ENCODE measurements at places on chromosomes 5 and 9.

GRCh38 chr9:751137-752051, 90.1 kb upstream of the DMRT1 start:
- no peak for DNase-seq

DNA sequence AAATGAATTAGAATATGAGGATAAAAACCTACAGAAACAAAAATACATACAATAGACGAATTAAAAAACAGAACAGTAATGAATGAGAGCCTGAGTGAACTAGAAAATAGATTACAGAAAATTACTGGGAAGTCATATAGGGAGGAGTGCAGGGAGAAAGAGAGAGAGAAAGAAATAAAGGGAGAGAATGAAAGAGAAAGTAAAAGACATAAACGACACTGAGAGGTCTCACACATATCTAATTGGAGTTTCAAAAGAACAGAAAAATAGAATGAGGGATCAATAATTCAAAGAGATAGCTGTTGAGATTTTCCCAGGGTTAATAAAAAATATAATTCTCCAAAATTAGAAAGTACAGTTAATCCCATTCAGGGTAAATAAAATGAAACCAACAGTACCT, 156.4 kb upstream of the FTMT start:
- no peak for DNase-seq

- peak; percentile 14 for DNase-seq
Observed at GRCh38 chr5:18465833-18466681, 831.8 kb downstream of the TAF11L14 start.

DNA sequence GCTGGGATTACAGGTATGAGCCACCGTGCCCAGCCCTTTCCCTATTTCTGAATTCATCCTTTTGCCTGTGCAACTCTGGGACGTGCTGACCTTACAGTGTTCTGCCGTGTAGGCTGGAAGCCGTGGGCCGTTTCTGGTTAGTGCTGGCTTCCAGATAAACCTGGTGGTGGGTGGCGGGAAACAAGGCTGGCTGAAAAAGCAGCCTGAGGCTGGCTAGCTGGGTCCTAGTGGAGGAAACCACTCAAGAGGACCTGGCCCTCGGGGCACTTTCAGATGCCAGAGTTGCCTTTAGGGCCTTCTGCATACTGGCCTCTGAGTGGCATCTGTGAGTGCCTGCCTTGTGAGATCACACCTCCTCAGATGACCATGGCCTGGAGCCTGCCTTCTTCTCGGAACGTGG, 26.9 kb downstream of the GALNT12 start:
- no peak for DNase-seq

GRCh38 chr9:1929722-1930244, 85.4 kb upstream of the SMARCA2 start:
- DNase-seq = no peak

DNA sequence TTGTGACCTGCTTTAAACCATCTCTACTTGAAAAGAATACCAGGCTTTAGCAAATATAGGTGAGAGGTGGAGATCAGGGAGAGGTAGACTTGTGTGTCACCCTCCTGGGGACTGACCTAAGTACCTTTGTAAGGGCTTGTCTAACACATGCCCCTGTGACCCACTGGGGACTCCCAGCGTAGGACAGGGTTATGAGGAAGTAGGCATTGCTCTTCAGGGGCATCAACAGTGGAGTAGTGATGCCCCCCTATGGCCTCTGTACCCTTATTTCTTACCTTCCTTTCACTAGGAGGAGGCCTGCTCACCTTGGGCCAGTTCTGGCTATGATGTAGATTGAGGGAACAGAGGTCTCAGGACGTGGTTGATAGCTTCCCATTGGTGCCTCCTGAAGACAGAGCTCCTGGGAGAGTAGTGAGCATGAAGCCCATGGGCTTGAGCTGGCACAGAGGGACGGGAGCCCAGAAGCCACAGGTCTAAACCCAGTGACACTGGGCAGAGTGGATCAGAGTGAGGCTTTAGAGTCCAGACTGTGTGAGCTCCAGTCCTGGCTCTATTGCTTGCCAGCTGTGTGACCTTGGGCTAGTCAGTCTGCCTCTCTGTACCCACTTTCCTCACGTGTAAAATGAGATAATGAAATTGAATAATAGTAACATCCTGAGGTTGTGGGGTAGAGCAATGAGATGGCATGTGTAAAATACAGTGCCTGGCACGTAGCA, 191.7 kb downstream of the AOPEP start:
- no peak for DNase-seq

DNA sequence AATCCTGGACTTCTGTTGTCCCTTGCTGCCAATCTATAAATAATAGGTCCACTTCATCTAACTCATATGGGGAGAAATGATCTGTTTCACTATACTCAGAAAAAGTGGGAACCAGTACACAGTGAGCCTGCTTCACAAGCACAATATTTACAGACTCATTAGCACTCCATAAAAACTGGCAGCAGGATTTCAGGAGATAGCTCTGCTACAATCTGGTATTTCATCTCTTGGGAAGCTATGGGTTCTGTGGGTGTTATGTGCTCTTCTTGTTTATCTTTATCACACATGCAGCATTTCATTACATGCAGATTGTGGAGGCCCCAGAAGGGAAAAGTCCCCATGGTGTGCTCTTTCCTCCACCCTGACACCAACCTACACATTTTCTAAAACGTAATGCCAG, 33.2 kb downstream of the UGT3A2 start:
- DNase-seq = no peak

DNA sequence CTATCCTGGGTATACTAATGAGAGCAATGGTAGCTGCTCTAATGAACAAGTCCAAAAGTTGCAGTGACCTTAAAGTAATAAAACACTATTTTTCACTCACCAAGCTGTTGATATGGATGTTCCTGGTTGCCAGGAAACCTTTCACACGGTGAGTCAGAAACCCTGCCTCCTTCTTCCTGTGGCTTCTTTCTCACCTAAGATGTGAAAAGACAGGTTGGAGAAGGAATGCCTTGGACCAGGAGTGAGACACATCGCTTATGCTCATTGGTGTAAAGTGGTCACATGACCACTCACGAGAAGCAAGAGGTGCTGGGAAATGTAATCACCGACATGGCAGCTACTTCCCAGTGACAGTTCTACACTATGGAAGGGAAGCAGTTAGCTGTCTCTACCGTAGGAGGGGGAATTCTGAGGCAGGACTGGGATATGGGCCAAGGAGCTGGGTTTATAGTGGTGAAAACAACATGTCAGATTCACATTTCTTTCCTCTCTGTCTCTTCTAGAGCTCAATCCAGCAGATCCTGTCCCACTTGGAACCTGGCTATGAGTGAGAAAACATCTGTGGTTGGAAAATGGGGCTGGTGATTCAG, 320.4 kb upstream of the KLF4 start:
- no peak for DNase-seq

- DNase-seq = no peak
Observed at GRCh38 chr9:125774106-125774505, 26.9 kb downstream of the PBX3 start.

GRCh38 chr5:117207088-117207668, 632.6 kb upstream of the SEMA6A start:
- no peak for DNase-seq

DNA sequence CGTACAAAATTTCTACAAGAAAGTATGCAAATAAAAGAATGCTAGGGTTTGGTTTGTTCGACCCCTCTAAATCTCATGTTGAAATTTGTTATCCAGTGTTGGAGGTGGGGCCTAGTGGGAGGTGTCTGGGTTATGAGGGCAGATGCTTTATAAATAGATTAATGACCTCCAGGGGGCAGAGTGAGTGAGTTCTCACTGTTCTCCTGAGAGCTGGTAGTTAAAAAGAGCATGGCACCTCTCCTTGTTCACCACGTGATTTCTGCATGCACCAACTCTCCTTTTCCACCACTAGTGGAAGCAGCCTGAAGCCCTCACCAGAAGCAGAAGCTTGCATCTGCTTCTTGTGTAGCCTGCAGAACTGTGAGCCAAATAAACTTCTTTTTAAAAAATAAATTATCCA, 50.4 kb upstream of the FAM170A start:
- DNase-seq = no peak

- DNase-seq = no peak
Observed at GRCh38 chr9:128225770-128226411, 22.7 kb downstream of the DNM1 start.

GRCh38 chr9:31674264-31674663, 710.2 kb upstream of the ACO1 start:
- DNase-seq = no peak

DNA sequence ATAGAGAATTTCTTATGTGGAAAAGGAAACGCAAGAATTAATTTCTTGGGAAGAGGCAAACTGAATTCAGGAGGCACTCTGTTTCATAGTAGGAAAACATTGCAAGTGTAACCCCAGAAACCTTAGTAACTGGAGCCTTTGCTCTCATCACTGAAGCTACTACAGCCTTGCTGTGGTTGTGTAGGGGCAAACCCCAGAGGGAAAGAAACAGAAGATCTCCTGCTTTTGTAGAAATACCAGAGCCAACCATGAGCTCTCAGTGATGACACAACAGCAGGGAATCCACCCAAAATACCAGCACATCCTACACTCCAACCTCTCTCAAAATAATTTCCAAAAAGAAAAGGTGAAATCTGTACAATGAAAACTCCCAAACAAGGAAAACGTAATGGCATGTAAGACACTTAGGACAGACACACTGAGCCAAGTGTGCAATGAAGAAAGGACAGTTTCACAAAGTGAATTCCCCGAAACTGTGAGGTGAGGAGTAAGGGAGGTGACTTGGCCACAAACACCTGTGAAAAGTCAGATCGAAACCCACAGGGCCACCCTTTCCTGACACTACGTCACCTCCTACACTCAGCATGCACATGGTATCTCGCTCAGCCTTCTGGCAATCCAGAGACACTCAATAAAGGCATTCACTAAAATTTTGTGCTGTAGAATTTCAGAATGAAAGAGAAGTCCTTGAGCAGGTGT, 8.5 kb upstream of the ACSL6 start:
- peak; percentile 82 for DNase-seq

GRCh38 chr5:102622262-102622661, 123.5 kb upstream of the SLCO6A1 start:
- DNase-seq = no peak

DNA sequence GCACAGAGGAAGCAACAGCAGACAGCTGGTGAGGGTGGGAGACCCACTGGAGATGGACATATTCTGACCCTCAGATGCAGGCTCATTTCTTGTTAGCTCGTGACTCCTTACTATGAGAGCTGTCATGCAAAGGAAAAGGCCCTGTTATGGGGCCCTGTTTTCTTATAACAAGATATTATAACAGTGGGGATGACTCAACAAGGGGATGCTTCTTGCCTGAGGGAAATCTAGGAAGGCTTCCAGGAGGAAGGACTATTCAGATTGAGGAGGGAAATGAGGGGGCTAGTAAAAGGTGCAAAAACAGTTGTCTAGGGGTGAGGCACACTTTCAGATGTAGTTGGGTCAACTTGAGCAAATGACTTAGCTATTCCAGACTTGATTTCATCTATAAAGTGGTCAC, 83.0 kb downstream of the DAB2IP start:
- no peak for DNase-seq

GRCh38 chr5:22521521-22521920, 331.6 kb downstream of the CDH12 start:
- DNase-seq = no peak

DNA sequence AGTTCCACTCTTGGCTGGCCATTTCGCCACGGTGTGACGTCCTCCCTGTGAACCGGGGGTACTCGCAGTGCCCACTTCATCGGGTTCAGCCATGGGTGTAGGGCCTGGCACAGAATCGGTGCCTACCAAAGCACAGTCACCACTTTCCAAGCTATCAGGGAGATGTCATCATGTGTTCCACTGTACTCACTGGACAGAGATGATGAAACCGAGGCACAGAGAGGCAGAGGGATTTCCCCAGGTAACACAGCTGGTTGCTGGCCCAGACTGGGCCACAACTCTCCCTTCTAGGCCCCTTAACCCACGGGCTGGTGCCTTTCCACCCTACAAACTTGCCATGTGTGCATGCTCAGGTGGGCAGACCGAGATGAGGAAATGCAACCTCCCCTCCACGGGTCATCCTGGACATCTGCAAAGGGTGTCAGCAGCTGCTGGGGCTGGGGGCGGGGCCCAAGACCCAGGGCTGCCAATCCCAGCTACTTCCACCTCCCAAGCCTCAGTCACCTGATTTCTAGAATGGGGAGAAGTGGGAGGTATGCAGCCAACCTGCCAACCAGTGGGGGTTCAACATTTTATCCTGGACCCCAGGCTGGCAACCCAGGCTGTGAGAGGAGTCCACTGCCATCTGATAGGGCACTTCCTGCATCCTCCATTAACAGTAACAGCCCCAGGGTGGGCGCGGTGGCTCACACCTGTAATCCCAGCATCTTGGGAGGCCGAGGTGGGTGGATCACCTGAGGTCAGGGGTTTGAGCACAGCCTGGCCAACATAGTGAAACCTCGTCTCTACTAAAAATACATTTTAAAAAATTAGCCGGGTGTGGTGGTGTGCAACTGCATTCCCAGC, 893 bp upstream of the SH2D3C start:
- peak; percentile 44 for DNase-seq

GRCh38 chr5:33641744-33642505, 201.2 kb downstream of the TARS1 start:
- no peak for DNase-seq

GRCh38 chr5:177035976-177036375, 13.5 kb downstream of the ZNF346 start:
- no peak for DNase-seq

DNA sequence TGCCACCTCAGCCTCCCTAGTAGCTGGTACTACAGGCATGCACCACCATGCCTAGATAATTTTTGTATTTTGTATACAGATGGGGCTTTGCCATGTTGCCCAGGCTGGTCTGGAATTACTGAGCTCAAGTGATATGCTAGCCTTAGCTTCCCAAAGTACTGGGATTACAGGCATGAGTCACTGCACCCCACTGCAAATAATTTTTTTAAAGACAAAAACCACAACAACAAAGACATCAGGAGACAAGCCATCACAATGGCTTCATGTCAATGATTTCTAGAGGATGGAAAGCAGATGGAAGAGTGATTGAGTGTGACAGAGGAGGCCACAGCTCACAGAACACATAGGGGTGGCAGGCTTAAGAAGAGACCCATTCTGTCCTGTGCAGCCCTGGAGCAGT, 97.9 kb upstream of the PCSK1 start:
- DNase-seq = no peak
